Foreskin keratinocyte (primary cell): ENCODE measurements at places on chromosomes 2 and 18.
A peak's percentile ranks its signal among the peaks of the same experiment; 100 is the strongest.

DNA sequence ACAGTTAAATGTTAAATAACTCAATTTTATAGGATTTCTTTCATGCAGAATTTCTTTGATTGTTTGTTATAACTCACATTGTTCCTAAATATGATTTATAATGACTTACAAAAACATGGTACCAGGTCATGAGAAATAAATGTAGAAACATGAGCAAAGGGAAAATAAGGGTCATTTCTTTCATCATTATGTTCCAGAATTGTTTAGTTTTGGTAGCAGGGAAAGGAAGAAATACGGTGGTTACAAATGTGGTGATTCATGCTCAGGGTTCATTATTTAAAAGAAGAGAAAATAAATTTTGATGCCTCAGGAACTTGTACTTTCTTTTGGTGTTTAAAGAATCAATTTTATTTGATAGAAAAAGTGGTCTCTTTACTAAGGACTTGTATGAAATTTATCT is 4.4 kb downstream of the LYPD6B start:
- DNase-seq: no peak

DNA sequence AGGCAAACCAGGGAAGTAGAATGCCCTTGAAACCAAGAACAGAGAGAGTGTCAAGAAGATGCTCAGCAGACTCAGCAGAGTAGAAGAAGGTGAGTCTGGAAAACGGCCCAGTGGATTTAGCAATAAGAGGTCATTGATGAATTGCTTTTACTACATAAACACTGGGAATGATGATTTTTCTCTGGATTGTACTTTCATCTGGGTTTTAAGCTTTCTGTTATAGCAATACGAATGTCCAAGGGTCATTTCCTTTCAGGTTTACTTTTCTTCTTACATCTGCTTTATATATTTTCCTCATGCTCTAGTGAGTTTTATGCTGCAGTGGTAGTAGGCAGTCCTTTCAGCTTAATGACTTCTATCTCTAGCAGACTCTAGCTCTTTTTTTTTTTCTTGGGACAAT is 16.9 kb downstream of the EML6 start:
- no peak for DNase-seq

DNA sequence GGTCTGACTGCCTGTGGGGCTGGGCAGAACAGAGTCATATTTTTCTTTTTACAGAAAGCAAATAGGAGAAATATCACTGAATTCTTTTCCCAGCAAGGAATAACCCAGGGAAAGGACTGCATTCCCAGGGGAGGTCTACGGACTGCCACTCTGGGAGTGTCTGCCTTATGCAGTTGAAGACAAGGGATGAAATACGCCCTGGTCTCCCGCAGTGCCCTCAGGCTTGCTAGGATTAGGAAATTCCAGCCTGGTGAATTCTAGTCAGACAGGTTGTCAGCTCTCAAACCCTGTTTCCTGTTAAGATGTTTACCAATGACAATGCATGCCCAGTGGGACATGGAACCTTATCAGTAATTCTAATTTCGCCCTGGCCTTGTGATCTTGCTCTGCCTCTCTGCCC is 30.3 kb upstream of the PDK1 start:
- no peak for DNase-seq

- DNase-seq: no peak
Measured at GRCh38 chr2:239853121-239853520, 172.0 kb downstream of the NDUFA10 start.

GRCh38 chr18:10213526-10213925 is 240.9 kb upstream of the APCDD1 start:
- peak; percentile 22 for DNase-seq

DNA sequence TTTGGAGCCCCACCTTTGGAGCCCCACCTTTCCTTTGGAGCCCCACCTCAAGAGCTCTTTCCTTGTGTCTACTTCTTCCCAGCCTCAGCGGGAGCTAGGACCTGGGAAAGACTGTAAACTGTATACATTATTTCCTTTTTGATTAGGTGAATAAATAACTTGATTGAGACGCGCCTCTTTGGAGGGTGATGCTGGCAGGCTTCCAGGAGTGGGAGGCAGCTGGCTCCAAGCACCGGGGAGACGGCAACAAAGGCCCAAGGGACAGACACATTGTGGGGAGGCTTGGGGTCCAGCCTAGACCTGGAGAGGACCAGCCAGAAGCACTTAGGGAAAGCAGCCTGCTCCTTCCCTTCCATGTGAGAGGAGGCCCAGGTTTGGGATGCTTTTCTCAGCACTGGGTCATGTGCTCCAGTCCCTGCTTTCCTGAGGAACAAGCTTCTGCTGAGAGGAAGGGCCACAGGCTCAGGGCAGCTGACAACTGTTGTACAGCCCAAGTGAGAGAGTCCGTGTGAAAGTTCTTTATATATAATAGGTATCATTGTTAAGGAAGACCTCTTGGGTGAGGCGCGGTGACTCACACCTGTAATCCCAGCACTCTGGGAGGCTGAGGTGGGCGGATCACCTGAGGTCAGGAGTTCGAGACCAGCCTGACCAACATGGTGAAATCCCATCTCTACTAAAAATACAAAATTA is 297.2 kb upstream of the SLC14A2 start:
- no peak for DNase-seq

DNA sequence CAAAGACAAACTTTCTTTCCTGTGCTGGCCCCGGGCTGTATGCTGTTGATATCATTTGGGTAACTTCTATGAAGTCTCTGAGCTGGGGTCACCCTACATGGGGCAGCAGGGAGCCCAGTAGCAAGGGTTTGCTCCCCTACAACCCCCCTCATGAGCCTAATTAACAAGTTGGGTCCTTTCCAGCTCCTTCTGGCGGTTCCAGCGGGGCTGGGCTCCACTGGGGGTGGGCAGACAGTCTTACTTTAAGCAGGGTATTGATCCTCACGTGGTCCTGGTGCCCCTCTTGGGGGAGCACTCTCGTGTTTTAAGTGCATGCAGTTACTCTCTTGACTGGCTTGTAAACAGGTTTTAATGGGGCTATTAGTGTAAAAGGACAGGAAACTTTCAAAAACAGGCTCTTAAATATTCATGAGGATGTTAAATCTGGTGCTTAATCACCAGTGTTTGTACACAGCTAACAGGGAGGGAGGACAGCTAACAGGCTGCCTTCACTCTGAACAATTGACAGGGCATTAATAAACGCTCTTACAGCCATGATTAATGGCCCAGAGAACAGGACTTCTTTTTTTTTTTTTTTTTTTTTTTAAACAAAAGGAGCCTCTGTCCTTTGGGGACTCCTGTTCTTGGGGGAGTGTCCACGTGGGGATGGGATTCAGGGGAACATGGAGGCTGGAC is 36.6 kb upstream of the SKOR2 start:
- no peak for DNase-seq

GRCh38 chr2:59435635-59436034 is 1117.8 kb downstream of the BCL11A start:
- no peak for DNase-seq

GRCh38 chr2:17540813-17541530 is 476 bp downstream of the VSNL1 start:
- no peak for DNase-seq

GRCh38 chr2:168454737-168455644 is 1.1 kb upstream of the CERS6 start:
- no peak for DNase-seq

DNA sequence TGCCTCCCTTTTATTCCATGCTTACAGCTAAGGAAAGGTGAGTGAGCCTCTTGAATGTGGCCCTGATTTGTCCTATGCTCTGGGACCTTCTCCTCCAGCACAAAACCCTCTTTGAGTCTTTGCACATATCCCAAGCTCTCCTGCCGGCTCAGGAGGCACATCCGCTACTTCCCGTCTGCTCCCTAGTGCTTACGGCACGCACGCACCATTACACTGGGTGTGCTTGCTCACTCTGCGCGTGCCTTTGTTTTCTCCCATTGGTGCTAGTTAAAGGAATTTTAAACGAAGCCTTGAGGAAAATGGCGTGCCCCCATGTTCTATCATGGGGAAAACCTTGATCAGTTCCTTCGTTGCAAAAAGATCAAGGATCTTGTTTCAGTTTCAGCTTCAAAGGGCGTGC is 7.9 kb upstream of the DGKD start:
- DNase-seq: no peak

GRCh38 chr2:149884871-149885270 is 297.3 kb upstream of the MMADHC start:
- no peak for DNase-seq

- DNase-seq: no peak
Measured at GRCh38 chr18:9091066-9091476, 11.4 kb upstream of the NDUFV2 start.

DNA sequence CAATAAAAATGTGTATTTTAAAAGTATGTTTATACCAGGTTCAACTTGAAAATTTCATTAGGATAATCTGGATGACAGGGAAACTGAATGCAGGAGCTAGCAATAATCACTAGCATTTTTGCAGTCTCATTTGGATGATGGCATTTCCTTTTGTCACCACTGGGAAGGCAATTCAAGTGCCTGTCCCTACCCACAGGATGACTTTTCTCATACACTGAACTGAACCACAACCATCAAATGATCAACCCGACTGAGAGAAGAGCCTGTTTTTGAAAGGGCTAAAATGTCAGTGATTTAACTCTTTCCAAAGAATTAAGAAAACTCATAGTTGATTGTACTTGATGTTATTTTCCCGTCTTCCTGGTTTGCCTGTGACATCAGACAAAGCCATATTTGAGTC is 115.0 kb downstream of the FAM124B start:
- DNase-seq: no peak

DNA sequence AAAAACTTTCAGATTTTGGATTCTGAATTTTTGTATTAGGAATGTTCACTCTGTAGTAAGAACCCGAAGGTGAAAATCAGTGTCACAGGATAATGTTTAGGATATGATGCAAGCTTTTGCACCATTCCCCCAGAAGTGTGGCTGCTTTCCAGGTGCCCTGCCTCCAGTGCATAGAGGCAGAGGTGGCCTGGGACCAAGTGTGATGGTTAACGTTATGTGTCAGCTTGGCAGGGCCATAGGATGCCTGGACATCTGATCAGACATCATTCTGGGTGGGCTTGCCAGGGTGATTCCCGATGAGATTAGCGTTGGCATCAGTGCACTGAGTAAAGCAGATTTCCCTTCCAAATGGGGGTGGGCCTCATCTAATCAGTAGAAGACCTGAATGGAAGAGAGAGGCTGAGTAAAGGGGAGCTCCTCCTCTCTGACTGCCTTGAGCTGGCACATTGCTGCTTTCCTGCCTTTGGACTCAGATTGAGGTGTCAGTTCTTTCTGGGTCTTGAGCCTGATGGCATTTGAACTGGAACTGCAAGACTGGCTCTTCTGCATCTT is 177.4 kb upstream of the HS6ST1 start:
- no peak for DNase-seq

- DNase-seq: peak; percentile 46
Measured at GRCh38 chr2:207223051-207223450, 57.3 kb upstream of the KLF7 start.

DNA sequence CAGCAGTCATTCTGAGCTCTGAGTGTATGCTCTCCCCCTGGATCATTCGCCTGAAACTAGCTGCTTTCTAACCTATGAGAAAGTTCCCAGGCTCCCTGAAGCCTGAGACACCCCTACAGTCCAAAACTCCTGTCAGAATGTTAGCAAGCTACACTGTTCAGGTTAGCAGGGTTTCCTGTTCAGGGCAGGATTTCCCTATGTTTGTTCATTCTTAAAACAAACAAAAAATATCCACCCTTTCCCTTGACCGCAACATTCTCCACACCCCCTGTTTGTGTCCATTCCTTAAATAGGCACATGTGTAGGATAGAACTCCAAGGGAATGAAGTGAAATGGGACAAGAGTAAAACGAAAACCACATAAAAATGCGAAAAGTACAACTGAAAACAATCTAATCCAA is 83.1 kb downstream of the KLF7 start:
- no peak for DNase-seq

DNA sequence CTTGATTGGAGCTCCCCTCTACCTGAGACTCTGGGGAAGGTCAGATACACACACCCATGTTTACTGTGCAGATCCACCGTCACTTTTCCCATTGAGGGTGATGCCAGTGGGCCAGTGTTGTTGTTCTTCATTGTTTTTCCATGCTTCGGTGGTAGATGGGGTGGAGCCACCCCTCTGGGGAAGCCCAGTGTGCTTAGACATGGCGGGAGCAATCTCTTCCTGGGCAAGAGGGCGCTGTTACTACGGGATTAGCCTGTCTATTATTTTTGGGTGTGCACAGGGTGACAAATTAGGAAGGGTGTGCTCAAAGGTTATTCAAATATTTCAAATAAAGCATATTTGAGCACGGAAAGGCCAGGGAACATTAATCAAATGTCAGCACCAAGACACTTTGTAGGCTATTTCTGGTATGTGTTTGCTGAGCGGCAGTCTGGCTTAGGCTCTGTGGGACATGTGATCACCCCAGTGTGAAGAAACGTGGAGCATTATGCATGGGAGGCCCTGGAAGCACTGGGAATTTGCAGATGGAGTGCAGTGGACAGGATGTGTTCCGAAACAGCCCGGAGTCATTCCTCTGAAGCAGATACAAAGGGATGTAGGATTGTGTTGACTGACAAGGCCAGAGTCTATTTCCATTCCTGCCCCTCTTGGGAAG is 34.8 kb upstream of the SMIM21 start:
- no peak for DNase-seq

- DNase-seq: peak; percentile 58
Measured at GRCh38 chr2:24456599-24457556, 34.2 kb upstream of the NCOA1 start.

- no peak for DNase-seq
Measured at GRCh38 chr2:126635736-126636135, 20.2 kb upstream of the GYPC start.

- peak; percentile 38 for DNase-seq
Measured at GRCh38 chr2:239548451-239548871, 147.6 kb upstream of the HDAC4 start.

- DNase-seq: no peak
Measured at GRCh38 chr2:58235170-58235569, 6.0 kb downstream of the FANCL start.

DNA sequence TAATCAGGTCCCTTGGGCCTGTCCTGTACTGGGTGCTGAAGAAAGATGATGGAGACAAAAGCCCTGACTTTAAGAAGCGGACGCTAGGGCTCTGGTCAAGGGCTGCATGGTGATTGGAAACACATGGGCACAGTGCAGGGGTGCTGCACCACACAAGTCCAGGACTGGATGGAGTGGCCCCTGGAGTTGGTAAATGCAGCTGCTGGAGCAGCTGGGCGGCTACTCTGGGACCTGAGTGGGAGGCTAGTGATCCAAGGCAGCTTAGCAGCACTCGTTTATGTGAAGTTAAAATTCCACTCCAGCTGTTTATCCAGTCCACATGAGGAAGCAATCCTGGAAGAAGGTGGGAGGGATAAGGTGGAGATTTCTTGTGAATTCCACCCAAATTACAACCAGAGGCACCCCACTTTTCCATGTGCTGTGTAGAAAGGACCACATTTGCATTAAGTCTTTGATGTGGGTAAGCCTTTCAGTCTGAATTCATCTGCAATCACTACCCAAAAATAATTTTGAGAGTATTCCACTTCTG is 24.9 kb downstream of the MERTK start:
- no peak for DNase-seq
